Iris pigment epithelial cell (primary cell): ENCODE measurements at places on chromosomes 2 and 18.

DNA sequence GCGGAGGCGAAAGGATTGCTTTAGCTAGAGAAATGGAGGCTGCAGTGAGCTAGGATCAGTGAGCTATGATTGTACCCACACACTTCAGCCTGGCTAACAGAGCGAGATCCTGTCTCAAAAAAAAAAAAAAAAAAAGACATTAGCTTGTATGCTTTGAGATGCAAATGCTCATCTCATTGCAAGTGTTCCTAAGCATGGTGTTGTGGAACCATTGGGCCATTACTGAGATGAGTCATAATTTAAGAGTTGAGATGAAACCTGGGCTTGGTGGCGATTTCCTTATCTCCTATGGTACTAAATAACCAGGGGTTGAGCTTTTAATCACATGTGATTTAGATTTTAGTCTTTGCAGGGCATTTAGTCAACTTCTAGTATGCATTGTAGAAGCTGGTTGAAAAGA is 2.2 kb downstream of the PLEKHA3 start:
- no peak for DNase-seq

GRCh38 chr2:36433311-36434217 is 78.0 kb downstream of the CRIM1 start:
- peak; percentile 85 for DNase-seq

- DNase-seq: no peak
These were observed 273.2 kb downstream of the BCL11A start for GRCh38 chr2:60280238-60280637.

GRCh38 chr2:237923481-237924163 is 43.2 kb upstream of the UBE2F start:
- DNase-seq: peak; percentile 51

- no peak for DNase-seq
These were observed 25.0 kb upstream of the FAHD2A start for GRCh38 chr2:95377216-95378123.

DNA sequence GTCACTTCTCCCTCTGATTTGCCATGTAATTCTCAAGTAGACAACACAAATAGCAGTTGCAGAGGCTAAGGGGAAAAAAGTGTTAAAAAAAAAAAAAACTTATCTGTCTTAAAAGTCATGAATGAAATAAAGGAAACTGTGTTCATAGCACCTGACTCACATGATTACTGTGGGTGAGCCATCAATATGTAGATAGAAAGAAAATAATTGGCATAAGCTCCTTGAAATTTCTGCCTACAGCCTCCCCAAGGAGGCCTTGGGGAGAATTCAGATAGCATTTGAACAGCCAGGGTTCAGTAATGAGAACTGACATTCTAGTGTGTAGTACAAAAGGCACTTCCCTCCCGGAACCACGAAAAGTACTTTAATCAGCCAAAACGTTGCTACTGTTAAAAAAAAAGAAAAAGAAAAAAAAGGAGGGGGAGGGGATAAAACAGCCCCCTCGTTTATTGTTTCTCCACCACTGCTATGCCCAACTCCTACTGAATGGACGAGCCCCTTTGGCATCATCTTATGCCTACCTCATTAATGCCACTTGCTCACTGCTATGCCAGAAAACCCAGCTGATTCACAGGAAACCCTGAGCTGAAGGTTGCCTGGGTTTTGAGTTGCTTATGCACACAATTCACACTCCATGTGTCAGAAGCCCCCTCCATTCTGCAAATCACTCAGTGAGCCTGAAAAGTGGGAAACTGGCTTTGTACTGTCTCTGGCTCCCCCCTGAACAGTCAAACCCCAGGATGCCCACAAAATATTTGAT is 65.5 kb upstream of the KLF7 start:
- DNase-seq: no peak

GRCh38 chr2:3986063-3986462 is 282.7 kb downstream of the DCDC2C start:
- DNase-seq: no peak

GRCh38 chr2:69828938-69829255 is 563 bp upstream of the GMCL1 start:
- no peak for DNase-seq

DNA sequence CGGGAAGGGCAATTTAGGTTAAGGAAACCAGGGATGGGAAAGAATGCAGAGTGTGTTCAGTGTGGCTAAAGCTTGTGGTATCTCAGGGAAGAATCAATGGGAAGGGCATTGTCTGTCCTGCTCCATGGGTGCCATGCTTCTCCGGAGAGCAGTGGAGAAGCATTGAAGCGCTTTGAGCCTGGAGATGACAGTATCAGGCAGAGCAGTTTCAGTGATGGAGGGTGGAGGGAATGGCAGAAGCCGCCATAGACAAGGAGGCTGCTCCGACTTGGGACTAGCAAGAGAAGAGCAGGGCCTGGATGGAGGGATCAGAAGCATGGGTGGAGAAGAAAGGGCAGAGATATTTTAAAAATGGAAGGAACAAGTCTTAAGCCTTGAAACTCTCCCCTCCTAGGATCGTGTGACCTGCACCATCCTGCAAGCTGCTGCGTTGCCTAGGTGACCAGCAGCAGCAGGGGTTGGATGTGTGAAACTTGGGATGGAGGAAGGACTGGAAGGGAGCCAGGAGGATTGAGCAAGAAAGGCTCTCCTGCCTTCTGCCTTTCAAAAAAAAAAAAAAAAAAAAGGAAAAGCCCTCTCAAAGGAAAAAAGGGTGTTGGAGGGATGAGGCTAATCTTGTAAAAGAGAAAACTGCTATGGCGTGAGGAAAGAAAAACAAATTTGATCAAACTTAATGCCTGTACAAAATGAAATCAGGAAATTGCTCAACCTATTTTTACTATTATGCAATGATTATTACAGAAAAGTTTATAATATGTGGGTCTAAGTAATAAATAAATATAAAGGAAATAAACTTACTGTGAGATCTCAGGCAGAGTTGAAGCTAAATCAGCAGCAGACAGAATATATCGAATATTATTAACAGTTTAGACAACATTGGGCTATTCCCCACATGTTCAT is 493.8 kb upstream of the NRP2 start:
- DNase-seq: peak; percentile 78

DNA sequence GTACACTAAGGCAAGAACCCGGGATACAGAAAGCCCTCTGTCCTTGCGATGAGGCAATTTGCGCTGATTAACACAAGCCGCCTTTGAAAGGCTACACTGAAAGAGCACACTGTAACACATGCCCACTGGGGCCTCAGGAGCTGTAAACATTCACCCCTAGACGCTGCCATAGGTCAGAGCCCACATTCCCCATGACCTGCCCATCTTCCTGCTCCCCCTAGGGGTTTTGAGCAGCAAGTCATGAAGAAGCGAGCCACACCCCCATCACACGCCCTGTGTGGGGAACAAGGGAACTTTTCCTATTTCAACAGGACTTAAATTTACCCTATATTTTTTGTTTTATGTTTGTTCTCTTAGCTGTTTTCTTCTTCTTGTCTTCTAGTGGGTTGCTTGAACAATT is 47.8 kb upstream of the SLC4A10 start:
- DNase-seq: no peak

- DNase-seq: no peak
These were observed 299.7 kb downstream of the TNS1 start for GRCh38 chr2:217703102-217703501.

DNA sequence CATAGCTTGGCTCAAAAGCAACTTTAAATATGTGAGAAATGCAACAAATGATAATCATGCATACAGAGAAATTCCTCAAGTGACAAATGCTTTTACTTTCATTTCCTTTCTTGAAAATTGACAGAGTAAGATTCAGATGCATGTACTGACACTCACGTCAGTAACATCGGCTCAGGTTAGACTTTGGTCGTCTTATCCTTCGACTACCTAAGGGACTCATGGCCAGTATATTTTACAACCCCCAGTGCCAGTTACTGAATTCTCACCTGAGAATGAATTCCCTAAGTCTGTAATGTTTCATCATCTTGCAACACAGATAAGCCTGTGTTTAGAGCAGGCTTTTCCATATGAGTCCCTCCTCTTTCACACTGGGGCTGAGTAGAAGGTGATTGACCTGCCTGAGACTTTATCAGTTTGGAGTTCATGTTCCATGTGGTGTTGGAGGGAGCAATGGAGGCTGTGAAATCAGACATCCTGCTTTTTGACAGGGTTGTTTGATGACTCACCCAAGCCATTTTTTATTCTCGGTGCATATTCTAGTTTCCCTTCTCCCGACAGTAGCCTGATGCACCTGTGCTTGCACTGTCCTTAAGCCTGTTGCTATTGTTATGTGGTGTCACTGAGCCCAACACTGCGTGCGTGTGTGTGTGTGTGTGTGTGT is 30.5 kb upstream of the ATP8B1 start:
- peak; percentile 64 for DNase-seq

DNA sequence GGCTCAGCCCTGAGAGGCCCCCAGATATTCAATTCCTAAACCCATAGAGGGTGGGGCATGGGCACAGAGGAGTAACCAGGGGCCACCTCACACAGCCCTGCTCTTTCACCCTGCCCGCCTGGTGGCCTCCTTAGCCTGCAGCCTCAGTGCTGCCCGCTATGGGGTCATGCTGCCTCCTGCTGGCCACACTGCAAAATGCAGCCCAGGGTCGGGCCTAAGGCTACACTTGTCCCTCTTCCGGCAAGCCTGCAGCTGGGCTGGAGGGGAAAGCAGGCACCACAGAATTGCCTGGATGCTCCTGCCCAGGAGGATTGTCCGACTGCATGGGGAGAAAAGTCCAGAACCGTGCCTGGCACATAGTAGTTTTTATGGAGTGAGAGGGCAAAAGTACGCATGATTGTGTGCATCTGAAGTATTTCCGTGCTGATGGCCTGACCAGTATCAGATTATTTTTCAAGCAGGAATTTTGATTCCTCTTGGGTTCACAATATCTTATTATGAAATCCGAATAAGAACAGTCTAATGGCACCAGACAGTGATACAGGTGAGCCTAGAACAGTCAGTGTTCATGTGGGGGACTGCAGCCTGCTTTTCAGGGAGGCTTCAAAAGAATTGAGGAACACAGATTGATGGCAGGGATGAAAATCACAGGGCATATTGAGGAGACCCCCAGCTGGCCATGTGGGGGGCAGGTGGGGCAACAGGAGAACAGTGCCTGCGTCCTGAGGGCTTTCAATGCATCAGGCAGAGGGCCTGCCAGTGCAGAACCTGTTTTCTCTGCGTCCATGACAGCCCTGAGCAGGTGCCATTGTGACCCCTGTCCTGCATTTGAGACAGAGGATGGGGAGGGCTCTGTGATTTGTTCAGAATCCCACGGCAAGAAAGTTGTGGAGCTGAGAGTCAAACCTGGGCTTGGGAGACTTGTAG is 51.2 kb upstream of the ALPP start:
- peak; percentile 55 for DNase-seq

- DNase-seq: no peak
These were observed 326.3 kb upstream of the TNP1 start for GRCh38 chr2:217186152-217186551.

GRCh38 chr2:16638946-16639345 is 26.7 kb downstream of the CYRIA start:
- DNase-seq: no peak

GRCh38 chr2:138177693-138178092 is 213.4 kb downstream of the HNMT start:
- no peak for DNase-seq

DNA sequence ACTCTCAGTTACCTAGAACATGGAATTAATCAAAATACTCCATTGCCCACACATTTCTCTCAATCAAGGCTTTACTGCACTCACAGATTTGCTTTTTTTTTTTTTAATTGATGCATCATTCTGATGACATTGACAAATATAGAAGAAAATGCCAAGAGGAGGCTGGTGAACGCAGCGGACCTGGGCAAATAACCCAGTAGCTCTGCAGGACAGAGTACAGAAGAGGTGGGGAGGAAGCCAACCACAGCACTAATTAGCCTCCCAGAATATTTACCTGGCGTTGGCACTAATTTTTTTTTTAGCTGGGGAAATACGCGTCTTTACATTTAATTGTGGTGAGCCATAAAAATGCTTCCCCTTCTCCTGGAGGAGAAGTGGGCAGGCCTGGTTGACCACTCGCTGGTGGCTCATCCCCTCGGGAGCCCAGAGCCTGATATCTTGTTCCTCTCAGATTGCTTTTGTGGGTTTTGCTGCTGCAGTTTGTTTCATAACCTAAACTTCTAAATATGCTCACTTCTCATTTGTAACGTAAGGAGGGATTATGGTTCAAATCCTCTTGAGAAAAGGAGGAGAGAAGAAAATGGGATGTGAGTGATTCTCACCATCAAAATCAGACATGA is 165.8 kb upstream of the EPB41L3 start:
- no peak for DNase-seq

DNA sequence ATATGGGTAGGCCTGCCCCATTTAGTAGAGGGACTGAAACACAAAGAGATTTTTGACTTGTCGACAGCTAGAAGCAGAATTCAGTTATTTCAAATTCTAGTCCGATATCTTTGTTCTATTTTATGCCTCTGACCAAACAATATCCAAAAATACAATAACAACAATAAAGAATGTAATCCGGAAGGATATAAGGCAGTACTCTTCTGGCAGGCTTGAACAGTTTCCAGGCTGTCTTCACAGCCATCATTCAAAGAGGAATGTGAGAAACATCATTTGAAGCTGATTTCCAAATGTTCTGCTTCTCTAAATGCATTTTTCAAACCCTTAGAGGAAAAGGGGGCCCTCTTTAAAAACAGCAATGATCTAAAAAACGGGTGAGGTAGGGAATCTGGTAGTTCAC is 36.7 kb upstream of the SPTBN1 start:
- peak; percentile 33 for DNase-seq

GRCh38 chr2:230225486-230225885 is at the start of gene SP140:
TSS of gene SP140 (plus strand) at chr2:230225736. CDS start at chr2:230225845, 109 bp downstream.
- no peak for DNase-seq
